ENCODE measurements at places on chromosomes 12 and 14.

- DNase-seq = no peak
Measured at GRCh38 chr12:29082522-29082921, 66.6 kb upstream of the FAR2 start.

GRCh38 chr14:76995279-76996035 lies 33.1 kb downstream of the IRF2BPL start:
- no peak for DNase-seq

DNA sequence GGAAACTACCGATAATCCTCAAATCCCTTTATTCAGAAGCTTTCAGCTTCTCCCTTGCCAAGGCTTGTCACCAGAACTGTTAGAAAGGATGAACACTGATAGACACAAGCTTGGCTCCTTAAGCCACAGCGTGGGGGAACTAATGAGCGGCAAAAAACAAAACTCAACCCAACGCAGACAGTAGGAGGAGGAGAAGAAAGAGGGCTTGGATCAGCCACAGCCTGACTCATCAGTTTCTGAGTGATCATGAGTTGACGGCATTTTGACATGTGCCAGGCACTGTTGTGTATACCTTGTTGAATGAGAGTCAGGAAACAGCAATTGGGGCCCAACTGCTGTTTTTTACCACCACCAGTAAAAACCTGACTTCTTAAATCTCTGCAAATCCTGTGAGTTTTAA lies 23.7 kb downstream of the PLXNC1 start:
- DNase-seq = no peak

- no peak for DNase-seq
Measured at GRCh38 chr12:89470741-89471509, 53.7 kb downstream of the GALNT4 start.

DNA sequence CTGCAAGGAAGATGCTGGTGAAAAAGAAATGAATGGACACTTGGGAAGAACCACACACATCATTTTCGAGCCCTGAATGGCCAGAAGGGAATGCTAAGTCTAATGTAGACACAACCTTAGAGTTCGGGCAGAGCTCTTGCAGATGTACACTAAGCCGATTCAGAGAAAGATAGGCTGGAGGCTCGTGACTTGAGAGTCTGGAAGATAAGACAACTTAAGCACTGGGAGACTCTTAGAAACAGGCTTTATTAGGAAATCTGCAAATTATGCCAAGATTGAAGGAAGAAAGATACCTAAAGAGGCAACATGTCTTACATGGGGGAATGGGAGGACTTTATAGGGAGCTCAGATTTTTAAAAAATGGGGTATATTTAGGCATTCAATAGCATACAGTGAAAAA lies 13.5 kb downstream of the TBPL2 start:
- DNase-seq = no peak

GRCh38 chr14:106562451-106562850 lies 1036.1 kb downstream of the TMEM121 start:
- DNase-seq = no peak

DNA sequence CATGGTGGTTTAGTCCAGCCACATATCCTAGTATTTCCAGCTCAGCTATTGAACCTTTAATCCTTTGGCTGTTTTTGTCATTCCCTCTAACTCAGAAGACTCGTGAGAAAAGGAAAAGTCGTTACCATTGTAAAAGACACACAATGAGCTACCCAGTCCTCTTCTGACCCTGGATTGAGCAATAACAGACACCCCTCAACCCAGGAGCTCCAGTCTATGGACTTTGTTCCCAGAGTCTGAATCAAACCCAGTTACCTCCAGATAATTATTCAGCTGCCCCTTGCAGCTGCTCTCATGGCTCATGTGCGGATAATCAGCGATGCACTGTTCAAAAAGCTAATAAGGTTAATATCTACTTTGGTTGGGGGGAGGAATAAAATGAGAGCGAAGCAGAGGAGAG lies 402.4 kb downstream of the BTG1 start:
- DNase-seq = no peak

DNA sequence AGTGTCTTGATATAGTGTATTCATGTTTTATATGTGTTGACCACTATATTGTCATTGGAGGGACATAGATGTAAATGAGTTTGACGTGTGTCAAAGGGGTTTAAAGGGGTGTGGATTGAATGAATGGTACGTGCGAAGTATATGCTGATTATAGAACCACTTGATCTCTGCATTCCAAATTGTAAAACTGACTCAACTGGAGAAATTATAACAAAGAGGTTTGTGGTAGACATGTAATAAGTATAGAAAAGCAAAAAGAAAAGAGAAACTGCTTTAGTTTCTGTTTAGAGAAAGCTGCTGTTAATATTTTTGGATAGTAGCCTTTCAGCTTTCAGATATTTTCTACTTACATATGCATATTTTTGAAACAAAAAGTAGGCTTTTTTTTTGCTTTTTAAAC lies 8.9 kb upstream of the MYRFL start:
- no peak for DNase-seq

GRCh38 chr12:90102957-90103652 lies 394.5 kb upstream of the ATP2B1 start:
- DNase-seq = no peak

- DNase-seq = no peak
Measured at GRCh38 chr12:6444704-6445688, at the start of gene CD27. CD27 (plus strand) TSS chr12:6444955; CDS start chr12:6445096, 141 bp downstream.

DNA sequence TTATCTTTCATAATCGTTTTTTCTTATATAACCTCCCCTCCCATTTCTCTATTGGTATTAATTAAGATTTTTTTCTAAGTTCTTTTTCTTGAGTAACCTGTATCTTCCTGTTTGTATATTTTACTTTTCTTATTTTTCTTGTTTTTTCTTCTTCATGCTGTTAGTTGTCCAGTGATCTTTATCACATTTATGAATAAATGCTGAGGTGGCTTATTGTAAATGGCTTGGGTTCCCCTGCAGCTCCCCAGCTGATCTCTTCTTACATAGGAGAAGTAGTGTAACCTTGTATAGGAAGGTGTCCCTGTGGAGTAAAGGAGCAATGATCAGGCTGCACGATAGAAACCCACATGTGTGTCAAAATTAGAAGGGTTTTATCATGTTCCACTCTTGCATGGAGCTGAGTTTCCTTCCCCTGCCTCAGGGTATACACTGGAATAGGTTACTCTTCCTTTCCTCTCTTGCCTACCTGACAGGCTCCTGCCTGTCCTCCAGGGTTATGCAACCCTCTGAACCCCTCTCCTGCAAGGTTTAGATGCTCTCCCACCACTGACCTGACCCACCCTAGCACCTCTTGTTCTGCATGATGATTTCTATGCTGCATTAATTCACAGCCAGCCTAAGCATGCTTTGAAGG lies 334.8 kb upstream of the RGS6 start:
- DNase-seq = no peak

- DNase-seq = no peak
Measured at GRCh38 chr14:92607702-92608429, 94.3 kb downstream of the RIN3 start.

DNA sequence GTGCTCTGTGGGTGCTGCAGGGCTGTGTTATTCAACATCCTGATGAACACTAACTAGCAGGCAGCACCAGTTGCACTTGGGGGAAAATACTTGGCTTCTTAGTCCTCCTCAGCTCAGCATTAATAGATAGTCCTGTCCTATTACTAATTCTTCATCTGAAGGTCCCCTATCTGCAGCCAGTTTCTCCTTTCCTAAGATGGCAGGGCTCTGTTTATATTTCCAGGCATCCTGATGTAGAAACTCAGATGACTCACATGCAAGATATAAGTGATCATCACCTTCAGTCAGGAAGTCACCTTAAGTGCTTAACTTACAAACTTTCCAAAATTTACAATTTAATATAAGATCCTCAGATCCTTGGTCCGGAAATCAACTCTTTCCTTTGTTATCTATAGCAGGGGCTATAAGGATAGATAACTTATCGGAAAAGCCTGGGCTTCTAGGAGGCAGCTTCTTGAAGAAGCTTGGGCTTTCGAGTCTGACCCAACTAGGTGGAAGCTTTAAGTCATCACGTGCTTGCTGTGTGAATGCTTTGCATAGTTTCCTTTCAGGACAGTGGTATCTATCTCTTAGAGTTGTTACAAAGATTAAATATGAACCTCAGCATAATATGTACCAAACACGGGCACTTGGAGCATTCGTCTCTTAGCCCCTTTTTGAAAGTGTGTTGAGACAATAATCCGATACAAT lies 181.0 kb upstream of the GRIP1 start:
- DNase-seq = no peak

- no peak for DNase-seq
Measured at GRCh38 chr12:132837693-132838409, 9.2 kb upstream of the GOLGA3 start.

DNA sequence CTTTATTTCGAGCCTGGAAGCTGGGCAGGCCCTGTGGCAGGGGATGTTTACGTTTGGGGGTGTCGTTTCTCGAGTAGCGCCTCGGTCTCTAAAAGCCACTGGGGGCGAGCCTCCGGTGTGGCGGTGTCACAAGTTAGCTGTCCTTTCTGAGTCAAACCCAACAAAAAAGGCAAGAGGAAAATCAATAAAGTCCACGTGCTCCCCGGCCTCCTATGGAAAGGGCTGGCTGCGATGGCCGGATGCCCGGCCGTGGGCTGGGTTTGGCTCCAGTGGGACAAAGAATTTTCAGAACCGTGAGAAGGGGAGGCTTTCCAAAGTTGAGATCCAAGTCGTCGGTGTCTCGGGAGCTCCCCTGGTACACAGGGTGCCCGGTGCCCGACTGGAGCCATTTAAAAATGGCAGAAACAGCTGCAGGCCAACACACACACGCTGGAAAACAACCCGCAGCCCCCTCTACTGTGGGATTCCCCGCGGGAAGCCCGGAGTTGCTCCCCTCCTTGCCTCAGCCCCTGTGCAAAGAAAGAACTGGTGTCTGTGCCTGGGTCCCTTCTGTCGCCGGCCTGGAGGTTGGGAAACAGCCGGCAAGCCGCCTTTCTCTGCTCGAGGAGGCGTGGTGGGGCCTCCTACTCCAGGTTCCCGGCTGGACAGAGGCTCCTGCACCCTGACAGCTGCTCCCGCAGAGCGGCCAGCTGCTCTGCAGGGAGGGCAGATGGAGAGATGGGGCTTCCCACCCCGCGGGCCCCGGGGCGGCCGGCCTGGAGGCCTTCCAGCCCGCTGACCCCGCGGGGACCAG lies 1.9 kb downstream of the BCL7A start:
- no peak for DNase-seq

GRCh38 chr12:77630344-77630743 lies 200.3 kb upstream of the NAV3 start:
- no peak for DNase-seq

DNA sequence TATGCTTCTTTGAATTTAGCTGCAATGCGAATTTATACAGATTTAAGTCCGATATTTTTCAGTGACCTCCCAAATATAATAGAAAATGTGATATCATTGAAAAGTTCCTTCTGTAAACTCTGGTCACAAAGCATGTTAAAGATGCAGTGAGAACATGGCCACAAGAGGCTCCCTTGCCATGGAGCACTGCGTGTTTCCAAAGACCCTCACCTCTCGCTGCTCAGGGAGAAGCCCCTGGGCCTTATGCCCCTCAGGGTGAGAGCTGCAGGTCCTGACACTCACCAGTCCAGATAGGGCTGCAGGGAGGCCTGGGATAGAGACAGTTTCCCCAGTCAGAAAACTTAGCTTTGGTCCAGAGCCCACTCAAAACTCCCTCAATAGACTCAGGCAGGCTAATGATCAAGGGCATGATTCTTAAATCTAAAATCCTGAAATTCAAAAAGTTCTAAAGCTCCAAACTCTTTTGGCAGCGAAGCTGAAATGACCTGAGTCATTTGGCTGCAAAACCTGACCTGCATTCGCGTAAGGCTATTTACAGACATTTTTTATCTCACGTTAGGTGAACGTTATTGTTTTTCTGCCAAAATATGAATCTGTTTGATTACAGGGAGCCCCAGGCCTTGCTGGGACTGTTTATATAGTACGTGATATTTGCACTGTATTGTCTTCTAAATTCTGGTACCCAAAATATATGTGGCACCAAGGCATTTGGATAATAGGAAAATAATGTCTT lies 67.8 kb downstream of the CAPZA3 start:
- DNase-seq = no peak

DNA sequence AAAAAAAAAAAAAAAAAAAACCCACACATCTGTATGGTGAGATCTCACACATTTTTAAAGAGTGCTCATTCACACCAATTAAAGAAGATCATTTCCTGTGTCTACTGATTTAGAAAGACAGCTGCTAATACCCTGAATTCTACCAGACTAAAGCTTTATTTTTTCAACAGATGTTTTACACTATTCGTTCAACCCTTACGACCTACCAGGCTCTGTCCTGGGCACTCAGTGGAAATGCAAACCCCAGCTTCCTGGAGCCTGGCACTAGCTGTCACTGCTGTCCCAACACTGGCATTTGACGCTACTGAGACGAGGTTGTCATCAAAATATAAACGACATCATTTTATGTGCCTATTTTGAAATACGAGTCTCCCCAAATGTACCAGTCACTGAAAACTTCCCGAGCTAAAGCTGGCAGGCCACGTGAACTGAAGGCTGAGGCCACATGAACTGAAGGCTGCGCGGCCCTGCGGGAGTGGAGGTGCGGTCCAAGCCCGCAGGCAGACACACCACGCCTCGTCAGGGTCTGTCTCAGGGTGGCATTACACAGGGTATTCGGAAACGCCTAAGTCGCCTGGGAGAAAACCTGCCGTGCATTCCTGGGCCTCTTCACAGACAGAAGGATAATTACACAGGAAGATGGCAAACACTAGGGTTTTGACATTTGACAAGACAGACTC lies 27.2 kb downstream of the SLC15A4 start:
- DNase-seq = no peak

DNA sequence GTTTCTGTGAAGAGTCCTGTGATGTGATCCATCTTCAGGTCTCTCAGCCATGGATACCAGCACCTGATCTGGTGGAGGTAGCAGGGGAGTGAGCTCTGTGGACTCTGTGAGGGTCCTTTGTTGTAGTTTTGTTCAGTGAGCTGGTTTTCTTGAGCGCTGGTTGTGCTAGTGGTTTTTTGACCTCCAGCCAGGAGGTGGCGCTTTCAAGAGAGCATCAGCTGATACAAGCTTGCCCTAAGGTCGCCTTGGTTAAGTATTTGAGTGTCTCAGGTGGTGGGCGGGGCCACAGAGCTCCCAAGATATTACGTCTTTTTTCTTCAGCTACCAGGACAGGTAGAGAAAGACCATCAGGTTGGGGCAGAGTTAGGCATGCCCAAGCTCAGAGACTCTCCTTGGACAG lies 139.7 kb downstream of the TTLL5 start:
- DNase-seq = no peak

DNA sequence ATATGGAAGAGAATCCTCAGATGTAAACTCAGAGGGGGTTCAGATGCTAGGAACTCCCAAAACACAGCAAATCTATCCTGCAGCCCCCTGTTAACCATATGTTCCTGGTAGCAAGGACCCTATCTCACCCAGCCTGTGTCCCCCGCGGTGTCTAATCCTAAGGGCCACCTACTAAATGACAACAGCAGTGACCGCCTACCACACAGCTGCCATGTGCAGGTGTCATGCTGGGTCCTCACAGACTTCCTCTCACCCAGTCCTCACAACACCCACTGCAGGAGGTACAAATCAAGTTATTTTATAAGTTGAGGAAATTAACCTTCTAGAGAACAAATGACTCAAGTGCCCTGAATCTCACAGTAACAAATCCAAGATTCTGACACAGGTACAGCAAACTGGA lies 73.9 kb downstream of the ITPK1 start:
- DNase-seq = no peak

All from NCI-H1436 treated with DMSO at 0.1 percent for 48 hours (cell line).